ENCODE measurements at places on chromosomes 4 and X. TPM values are rescaled to one million over a fixed set of nuclear protein-coding genes. Genes with fewer than 3 reads are reported as not detected.

The KLHL13 gene
- 5.7 TPM for total RNA-seq

The BEND2 gene
- total RNA-seq: 0.12 TPM

The OTUD5 gene
- 18.9 TPM for total RNA-seq

The NLGN4X gene
- total RNA-seq: 3.1 TPM

The CT47B1 gene
- total RNA-seq: not detected

The HSD17B13 gene
- 0.15 TPM for total RNA-seq

DNA sequence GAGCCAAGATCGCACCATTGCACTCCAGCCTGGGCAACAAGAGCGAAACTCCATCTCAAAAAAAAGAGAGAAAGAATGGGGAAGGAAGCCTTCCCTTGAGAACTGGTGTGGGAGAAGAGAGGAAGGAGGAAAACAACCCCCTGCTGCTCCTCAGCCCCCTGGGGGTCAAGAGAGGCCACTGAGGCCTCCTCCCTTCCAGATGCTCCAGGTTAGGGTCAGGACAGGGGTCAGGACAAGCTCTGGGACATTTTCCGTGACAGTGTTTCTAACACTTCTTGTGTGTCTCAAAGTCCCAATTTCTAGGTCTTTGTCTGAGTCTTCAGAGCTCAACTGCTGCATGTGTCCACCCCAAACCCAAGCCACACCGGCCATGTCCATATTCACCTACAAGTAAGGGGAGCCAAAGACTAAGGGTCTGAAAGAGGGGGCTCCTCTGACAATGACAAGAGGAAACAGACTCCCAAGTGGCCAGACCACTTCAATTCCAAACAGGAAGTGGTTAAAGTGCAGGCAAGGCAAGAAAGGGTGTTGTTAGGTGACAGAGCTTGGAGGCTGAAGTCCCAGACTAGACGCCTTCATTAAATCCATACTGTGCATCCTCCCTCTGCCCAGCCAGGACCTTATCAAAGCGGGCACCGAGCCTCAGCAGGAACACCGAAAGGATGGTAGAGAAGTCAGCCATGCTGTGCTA, 8.3 kb downstream of the L1CAM start:
- DNase-seq: no peak

DNA sequence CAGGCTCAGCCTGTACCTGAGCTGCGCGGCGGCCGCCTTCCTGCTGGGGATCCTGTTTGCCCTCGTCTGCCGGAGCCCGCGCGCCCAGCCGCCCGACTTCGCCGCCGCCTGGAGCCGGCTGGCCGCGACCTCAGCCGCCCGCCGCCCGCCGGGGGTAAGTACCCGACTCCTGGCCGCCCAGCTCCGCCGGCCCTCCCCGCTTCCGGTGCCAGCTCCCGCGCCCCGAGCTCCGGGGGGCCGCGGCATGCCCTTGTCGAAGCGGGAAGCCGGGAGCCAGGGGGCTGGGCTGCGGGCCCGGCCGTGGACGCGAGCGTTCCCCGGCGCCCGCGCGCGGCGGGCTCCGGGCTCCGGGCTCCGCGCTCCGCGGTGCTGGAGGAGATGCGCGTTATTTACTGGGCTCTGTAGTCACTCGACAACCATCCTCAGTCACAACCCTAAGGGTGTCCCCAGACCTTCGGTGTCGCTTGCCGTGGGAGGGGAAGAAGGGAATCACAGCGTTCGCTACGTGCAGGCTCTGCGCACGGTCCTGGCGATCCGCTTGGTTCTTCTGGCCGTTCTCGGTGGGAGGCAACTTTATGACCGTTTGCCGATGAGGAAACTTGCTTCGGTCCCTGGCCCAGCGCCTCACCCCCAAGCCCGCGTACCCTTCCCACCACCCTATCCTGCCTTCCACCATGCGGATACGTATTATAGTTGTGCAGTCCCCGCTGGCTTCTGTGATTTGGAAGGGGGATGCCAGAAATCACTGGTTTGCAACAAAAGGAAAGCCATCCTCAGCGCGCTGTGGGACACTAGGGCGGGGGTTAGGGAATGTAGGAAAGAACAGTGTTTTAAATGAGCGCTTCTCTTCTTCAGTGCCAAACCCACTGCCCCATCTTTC, 944 bp downstream of the SNX25 start:
- DNase-seq: peak; percentile 62

- DNase-seq: no peak
These were observed 91.4 kb downstream of the ANXA3 start for GRCh38 chr4:78642934-78643333.

DNA sequence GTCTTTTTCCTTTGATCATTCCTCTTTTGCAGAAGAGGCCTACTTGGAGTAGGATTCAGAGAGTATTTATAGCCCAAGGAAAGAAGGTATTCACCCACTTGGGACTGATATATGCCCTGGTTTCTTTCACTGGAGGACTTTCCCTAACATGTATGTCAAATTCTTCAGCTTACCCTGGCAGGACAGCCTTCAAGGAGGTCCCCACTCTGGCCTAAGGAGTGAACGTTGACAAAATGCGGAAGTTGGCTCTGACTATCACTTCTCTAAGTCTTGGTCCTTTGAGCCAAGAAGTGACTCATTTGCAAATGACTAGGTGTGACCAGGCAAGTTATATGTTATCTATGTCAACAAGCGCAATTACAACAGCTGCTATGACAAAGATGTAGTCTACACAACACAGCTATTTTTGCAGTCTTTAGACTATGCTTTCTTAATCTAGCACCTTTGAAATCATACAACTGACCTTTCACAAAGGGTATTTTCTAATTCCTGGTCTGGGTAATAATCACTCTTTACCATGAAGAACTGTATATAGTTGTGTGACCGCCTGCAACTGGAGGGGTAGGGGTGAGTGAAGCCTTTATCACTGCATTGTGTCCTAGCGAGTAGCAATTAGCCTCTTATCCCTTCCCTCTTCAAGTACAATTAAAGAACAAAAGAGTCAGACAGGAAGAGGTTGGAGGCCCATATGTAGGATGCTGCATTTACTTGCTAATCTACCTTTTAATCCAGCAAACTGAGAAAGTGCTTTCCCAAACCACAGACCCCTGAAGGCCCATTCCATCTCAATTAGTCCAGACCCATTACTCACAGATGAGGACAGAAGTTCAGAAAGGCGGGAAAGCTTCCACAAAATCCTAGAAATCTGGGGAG, 50.1 kb downstream of the RASGEF1B start:
- DNase-seq: no peak

GRCh38 chr4:184293552-184293951, 75.9 kb upstream of the ENPP6 start:
- no peak for DNase-seq
